ENCODE measurements at places on chromosomes 3 and 15. TPM values are rescaled to one million over a fixed set of nuclear protein-coding genes. Genes with fewer than 3 reads are reported as not detected.

- DNase-seq: no peak
These were observed 200.2 kb upstream of the LRRC3B start for GRCh38 chr3:26422415-26422814.

GRCh38 chr3:128706086-128706615 is 19.8 kb upstream of the RAB7A start:
- no peak for DNase-seq

DNA sequence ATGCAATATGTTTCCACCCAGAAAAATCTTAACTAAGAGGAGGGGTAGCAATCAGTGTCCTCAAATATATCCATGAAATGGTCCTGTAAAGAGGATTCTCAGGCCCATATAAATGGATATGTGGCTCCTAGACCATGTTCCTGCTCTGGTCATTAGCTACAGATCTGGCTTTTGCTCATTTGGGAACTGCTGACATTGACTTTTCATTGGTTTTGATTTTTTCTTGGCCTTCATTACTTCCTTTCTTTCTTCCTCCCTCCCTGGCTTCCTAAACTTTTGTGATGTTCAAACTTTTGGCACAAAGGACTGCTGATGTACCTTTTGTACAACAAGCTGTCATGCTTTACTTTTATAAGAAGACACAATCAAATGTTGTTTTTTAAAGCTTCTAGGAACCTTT is 41.6 kb upstream of the SNRK start:
- DNase-seq: no peak

- no peak for DNase-seq
These were observed 197.1 kb upstream of the TPM1 start for GRCh38 chr15:62845241-62846126.

The TF gene
- total RNA-seq: 62.8 TPM

The STX19 gene
- not detected for total RNA-seq
